ENCODE measurements at places on chromosomes 1 and 21.
A peak's percentile ranks its signal among the peaks of the same experiment; 100 is the strongest.

GRCh38 chr21:42515708-42516502, 2.3 kb downstream of the SLC37A1 start:
- no peak for DNase-seq

DNA sequence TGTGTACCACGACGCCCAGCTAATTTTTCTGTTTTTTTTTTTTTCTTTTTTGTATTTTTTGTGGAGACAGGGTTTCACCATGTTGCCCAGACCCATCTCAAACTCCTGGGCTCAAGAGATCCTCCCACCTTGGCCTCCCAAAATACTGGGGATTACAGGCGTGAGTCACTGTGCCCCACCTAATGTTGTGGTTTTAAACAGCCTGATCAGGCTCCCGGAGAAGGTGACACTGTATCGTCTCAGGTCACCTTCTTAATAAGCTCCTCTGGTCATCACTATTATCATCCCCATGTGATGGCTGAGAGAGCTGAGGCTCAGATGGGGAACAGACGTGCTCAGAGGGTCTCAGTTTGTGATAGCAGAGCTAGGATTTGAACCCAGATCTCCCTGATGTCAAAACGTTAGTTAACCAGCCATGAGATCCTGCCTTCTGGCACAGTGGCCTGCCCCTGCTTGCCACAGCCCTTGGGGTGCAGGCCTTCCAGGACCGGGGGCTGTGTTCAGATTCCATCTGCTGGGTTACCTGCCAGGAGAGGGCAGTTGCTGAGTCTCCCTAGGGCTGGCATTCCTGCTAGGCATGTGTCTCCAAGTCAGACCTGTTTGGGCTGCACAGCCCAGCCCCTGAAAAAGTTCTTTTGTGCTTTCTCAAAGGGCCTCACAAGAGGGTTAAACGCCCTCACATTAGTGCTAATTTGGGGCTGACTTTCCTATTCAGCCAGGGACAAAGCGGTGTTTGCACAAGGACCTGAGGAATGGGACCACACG, 32.7 kb upstream of the GRHL3 start:
- no peak for DNase-seq

DNA sequence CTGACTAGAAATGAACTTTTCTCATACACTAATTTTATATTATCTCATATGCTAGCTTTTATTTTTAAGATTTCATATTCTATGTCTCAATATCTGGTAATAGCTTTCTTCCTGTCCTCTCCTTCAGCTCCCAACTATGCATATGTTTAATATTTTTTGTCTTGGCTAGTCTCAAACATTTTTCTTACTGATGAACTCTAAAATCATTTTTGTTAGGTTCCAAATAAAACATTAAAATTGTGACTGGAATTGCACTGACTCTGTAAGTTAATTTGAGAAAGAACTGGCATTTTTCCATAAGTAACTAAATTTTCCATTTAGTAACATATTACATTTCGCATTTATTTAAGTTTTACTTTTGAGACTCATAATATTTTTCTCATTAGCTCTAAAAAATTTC, 368.5 kb upstream of the DPYD start:
- DNase-seq, result no peak

DNA sequence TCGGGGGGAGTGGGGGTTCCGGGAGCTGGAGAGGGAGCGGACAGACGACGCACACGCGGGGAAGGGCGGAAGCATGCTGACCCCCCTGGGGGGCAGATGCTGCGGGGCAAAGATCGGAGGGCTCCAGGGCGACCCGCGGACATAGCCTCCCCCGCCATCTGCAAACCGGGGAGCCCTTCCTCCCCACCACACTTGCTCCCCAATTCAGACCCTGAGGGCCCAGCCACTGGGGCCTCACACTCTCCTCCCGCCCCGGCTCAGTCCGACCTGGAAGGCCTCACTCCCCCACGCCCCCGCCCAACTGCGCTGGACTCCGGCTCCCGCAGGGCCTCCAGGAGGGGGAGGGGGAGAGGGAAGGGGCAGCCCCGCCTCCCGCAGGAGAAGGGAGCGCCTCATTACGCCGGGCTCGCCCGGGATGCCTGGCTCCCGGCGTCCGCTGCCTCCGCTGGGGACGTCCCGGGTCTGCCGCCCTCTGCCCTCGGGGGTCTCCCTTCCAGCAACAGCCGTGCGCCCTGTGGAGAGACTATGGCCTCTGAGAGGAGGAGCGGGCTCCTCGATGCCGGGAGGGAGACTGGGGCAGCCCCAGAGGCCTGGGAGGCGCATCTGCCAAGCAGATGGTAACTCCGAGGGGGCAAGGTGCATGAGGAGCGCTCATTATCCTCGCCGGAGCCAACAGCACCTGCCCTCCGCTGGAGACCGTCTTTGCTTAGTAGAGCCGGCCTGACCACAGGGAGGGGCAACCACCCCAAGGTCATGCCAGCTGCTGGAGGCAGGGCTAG, 636 bp upstream of the CAMK2N1 start:
- DNase-seq, result no peak

DNA sequence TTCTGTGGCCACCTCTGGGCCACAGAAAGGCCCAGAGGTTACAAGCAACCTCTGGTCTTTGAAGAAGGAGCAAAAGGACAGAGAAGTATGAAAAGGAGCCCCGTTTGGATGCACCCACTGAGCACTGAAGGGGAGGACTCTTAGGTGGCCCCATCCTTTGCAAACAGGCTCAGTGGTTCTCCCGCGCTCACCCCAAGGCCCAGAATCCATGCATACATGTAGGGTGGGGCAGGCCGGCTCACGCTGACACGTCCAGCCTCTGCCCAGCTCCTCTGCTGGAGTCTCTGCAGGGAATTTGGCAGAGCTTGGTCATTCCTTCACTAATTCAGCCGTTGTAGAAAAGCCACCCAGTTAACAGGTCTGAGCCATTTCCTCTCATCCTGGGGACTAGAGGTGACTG, 61.3 kb upstream of the AJAP1 start:
- DNase-seq, result no peak

GRCh38 chr1:205488074-205488723, 16.3 kb upstream of the CDK18 start:
- peak; percentile 48 for DNase-seq

GRCh38 chr1:84078108-84078841, 65.8 kb upstream of the PRKACB start:
- DNase-seq, result no peak

DNA sequence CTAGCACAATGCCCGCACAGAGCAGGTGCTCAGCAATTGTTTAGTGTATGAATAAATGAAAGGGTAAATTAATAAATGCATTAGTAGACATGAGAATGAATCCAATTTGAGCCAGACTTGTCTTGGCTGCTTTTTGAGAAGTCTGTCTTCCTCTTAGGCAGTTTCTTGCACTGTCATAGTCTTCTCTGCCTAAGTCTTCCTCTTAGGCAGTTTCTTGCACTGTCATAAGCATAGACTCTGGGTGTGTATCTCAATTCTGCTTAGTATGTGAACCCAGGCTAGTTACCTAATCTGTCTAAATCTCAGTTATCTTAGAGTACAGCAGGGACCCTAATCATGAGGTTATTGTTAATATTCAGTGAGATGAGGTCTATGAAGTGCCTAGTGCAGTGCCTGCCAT, 27.2 kb downstream of the NHLH2 start:
- DNase-seq, result no peak

DNA sequence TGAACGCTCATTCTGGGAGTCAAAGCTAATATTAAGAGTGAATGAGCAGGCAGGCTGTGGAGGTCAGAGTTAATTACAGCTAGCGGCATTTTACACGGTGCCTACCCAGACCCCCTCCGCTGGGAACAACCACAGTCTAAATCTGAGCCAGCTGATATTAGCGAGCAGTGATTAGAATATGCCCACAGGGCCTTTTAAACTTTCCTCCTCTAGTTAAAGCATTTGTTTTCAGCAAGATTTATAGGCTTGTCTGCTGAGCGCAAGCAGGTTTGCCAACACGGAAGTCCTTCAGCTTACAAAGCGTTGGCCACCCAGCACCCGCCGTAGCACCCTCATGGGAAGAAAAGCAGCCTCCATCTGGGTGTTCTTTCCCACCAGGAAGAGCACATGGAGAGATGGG, 72.1 kb downstream of the LMX1A start:
- no peak for DNase-seq

- DNase-seq, result no peak
These were observed 16.1 kb downstream of the ZBTB18 start for GRCh38 chr1:244066954-244067716.

Measured in activated CD4-positive, alpha-beta T cell treated with anti-CD3 and anti-CD28 coated beads for 48 hours (primary cell).